ENCODE measurements at places on chromosomes 5 and 9. TPM values are rescaled to one million over a fixed set of nuclear protein-coding genes. Genes with fewer than 3 reads are reported as not detected.

GRCh38 chr9:70412832-70413463 is 1.5 kb downstream of the KLF9 start:
- DNase-seq, result peak; percentile 91
- peaks cover 9% of the 10 kb centered on the region for H3K36me3 ChIP-seq
- peak overlapping the region; percentile 75 for H3K4me3 ChIP-seq
- H3K27ac ChIP-seq, result peak overlapping the region; percentile 100
- H3K27me3 ChIP-seq, result no peaks in the 10 kb centered on the region

GRCh38 chr5:139667730-139668063 is 19.5 kb downstream of the CXXC5 start:
- no peaks in the 10 kb centered on the region for H3K27me3 ChIP-seq
- H3K4me3 ChIP-seq, result peak overlapping the region; percentile 50
- no peaks in the 10 kb centered on the region for H3K36me3 ChIP-seq
- DNase-seq, result no peak
- peak overlapping the region; percentile 86 for H3K27ac ChIP-seq
- peaks cover 92% of the 10 kb centered on the region for H3K4me1 ChIP-seq

DNA sequence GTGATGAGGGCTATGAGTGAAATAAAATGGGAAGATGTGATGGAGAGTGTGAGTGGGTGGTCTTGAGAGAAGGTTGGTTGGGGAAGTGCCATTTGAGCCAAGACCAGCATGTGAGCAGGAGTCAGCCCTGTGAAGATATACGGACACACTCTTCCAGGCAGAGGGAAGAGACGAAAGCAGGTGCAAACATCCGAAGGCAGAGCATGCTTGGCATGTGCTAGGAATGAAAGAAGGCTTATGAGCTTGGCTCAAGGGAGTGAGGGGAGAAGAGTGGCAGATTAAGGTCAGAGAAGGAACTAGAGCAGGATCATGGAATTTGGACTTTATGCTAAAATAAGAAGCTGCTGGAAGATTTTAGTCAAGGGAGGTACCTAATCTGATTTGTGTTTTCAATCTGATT is 23.6 kb upstream of the CCDC112 start:
- no peak for DNase-seq
- H3K4me3 ChIP-seq, result no peak overlapping the region
- no peaks in the 10 kb centered on the region for H3K36me3 ChIP-seq
- H3K27me3 ChIP-seq, result no peaks in the 10 kb centered on the region
- H3K27ac ChIP-seq, result no peak overlapping the region

The SPINK5 gene
- total RNA-seq, result 2.1 TPM

Measured in lower lobe of right lung (tissue), 2 donors.